ENCODE measurements at places on chromosomes 4 and X. TPM values are rescaled to one million over a fixed set of nuclear protein-coding genes. Genes with fewer than 3 reads are reported as not detected.

DNA sequence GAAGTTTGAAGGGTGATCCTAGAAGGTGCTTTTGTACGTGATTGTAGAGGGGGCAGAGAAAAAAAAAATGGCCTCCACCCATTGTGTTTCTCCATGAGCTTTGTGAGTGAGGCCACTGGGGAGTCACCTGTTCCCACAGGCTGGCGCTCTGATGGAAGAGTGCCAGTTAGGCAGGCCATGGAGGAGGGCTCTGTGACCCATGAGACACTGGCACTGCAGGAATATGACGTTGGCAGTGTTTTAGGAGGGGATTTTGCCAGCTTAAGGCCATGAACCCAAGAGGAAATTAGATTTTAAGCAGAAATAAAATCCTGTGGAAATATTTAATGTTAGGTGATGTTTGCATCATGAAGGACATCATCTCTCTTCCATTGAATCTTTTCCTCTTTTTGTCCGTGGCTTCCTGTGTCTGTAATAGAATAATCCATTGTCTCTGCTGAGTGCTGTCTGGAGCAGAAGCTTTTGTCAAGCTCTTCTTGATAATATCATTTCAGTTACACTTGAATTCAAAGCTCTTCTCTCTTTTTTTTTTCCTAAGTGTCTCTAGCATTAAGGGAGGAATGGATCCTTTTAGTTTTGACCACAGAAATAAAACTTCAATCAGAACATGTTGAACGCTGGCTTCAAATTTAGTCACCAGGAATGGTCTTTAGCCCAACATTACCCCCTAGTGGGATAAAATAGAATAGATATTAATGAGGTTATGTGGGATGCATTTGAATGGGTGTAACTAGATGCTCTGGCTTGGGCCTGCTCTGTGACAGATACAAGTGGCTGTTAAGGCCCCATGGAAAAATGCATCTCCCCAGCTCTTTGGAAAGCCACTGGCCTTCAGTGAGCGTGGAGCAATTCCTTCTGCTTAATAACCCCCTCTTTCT is 41.0 kb upstream of the UCP1 start:
- H3K4me3 ChIP-seq: no peak overlapping the region
- H3K27me3 ChIP-seq: no peaks in the 10 kb centered on the region
- H3K4me1 ChIP-seq: no peaks in the 10 kb centered on the region
- no peak overlapping the region for H3K27ac ChIP-seq
- no peaks in the 10 kb centered on the region for H3K36me3 ChIP-seq

- no peaks in the 10 kb centered on the region for H3K4me1 ChIP-seq
- no peak for DNase-seq
- no peaks in the 10 kb centered on the region for H3K27me3 ChIP-seq
- H3K4me3 ChIP-seq: no peak overlapping the region
Observed at GRCh38 chr4:858831-859451, 33.0 kb upstream of the CPLX1 start.

DNA sequence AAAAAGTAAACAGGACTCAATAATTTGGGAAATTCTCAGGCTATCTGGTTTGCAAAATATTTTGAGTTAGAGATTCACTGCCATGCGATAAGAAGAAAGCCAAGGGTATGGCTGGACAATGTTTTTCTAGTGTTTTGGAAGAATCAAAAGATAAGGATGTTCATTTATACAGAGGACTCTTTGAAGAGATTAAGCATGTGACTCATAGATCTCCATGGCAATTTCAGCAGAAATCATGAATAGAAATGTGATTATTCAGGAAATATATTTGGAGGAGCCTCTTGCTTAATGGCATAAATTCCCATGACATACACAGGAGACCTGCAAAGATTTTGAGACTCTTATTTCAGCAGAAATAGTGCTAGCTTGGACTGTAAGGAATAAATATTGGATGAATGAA is 16.7 kb upstream of the FRAS1 start:
- H3K36me3 ChIP-seq: no peaks in the 10 kb centered on the region
- H3K4me1 ChIP-seq: no peaks in the 10 kb centered on the region
- no peaks in the 10 kb centered on the region for H3K27me3 ChIP-seq

- H3K36me3 ChIP-seq: no peaks in the 10 kb centered on the region
- no peak overlapping the region for H3K27ac ChIP-seq
Observed at GRCh38 chrX:120768254-120768653, 107.4 kb downstream of the CT47B1 start.

DNA sequence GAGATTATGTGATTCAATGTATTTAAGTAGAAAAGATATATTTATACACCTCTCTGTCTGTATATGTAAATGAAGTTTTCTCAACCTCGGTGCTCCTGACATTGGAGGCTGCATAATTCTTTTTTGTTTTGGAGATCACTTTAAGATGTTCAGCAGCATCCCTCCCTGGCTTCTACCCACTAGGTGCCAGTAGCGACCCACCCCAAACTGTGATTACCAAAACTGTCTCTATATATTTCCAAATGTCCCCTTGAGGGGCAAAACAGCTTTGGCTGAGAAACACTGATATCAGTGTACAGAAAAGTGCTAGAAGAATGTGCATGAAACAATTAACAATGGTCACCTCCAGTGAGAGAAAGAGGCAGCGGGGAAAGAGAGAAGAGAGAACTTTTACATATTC is 51.2 kb downstream of the DCX start:
- H3K36me3 ChIP-seq: no peaks in the 10 kb centered on the region
- DNase-seq: no peak
- H3K27ac ChIP-seq: no peak overlapping the region
- H3K4me1 ChIP-seq: no peaks in the 10 kb centered on the region

DNA sequence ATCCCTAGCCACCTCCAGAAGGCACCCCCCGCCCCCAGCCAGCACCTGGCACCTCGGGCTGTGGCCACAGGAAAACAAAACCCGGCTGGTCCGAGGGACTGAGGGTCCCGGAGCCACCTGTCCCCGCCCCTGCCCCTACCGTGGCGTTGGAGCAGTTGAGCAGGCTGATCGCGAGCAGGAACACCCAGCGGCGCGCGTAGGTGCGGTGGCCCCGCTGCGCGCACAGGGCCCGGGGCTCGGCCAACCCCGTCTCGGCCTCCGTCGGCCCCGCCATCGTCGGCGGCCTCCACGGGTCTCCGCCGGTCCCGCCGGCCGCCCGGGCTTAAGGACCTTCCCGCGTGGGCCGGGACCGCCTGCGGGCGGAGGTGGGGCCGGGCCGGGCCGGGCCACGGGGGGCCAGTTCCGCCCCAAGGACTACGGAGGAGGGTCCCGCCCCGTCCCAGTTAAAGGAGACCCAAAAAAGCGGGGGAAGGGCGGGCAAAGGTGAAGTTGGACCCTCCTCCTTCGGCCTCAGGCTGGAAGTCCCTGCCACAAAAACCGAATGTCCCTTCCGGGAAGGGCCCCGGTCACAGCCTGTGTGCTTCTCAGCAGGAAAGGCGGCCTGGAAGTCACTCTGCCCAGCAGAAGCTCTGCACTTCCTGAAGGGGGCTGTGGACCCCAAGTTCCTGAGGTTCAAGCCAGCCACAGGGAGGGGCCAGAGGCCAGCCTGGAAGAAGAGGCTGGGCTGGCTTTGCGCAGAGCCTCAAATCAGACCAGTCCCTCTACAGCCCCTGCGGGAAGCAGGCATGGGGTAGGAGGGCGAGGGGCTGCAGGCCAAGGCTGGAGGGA is at the start of gene SLC49A3:
Gene SLC49A3 (minus strand): TSS at position 298 of the 828 bp plus-strand sequence. CDS start 24 bp downstream, at position 274.
- peaks cover 31% of the 10 kb centered on the region for H3K4me1 ChIP-seq
- DNase-seq: peak; percentile 53
- no peaks in the 10 kb centered on the region for H3K27me3 ChIP-seq

Gene TKTL2
- not detected for total RNA-seq

DNA sequence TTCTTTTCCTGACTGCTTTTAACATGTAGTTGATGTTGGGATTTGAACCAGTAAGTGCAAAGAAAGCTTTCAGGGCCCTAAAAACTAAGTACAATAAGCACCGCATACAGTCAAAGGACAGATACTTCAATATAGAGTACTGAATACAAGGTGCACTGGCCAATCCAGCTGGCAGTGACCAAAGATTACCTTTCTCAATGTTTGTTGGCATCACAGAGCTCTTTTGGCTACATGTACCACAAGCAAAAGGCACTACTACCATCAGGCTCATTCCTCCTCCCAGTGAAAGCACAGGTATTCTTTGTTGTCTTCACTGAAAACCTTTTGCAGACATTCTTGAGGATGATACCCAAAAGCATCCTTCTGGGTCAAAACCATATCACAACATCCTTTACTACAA is 65.2 kb upstream of the ZCCHC13 start:
- DNase-seq: no peak
- no peak overlapping the region for H3K27ac ChIP-seq
- no peaks in the 10 kb centered on the region for H3K36me3 ChIP-seq
- H3K4me1 ChIP-seq: no peaks in the 10 kb centered on the region
- H3K27me3 ChIP-seq: no peaks in the 10 kb centered on the region

Gene SH2D1A
- not detected for total RNA-seq

GRCh38 chrX:68833855-68834331 is 5.1 kb downstream of the EFNB1 start:
- no peaks in the 10 kb centered on the region for H3K4me1 ChIP-seq
- H3K4me3 ChIP-seq: no peak overlapping the region
- H3K36me3 ChIP-seq: no peaks in the 10 kb centered on the region
- no peak for DNase-seq
- H3K27ac ChIP-seq: no peak overlapping the region

GRCh38 chrX:17590892-17591740 is 146.2 kb upstream of the SCML1 start:
- H3K36me3 ChIP-seq: no peaks in the 10 kb centered on the region
- DNase-seq: peak; percentile 68
- H3K4me1 ChIP-seq: peaks cover 10% of the 10 kb centered on the region
- no peaks in the 10 kb centered on the region for H3K27me3 ChIP-seq
- no peak overlapping the region for H3K4me3 ChIP-seq
- H3K27ac ChIP-seq: no peak overlapping the region

Gene FMR1NB
- not detected for total RNA-seq

Gene DIPK2B
- 0.44 TPM for total RNA-seq

DNA sequence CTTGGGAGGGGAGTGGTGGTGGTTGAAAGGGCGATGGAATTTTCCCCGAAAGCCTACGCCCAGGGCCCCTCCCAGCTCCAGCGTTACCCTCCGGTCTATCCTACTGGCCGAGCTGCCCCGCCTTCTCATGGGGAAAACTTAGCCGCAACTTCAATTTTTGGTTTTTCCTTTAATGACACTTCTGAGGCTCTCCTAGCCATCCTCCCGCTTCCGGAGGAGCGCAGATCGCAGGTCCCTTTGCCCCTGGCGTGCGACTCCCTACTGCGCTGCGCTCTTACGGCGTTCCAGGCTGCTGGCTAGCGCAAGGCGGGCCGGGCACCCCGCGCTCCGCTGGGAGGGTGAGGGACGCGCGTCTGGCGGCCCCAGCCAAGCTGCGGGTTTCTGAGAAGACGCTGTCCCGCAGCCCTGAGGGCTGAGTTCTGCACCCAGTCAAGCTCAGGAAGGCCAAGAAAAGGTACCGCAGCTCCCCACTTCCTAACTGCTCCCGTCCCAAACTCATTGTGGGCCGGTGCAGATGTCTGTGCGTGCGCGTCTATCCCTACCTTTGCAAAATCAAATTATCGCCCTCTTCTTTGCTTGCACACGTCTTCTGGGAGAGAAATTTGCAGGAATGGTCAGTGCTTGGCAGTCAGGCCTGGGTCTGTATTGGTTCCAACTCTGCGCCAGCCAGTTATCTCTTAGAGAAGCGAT is 533 bp downstream of the IL15 start:
- peak overlapping the region; percentile 73 for H3K4me3 ChIP-seq
- no peaks in the 10 kb centered on the region for H3K36me3 ChIP-seq

- H3K4me1 ChIP-seq: no peaks in the 10 kb centered on the region
- H3K4me3 ChIP-seq: no peak overlapping the region
- H3K27me3 ChIP-seq: no peaks in the 10 kb centered on the region
- H3K36me3 ChIP-seq: no peaks in the 10 kb centered on the region
- DNase-seq: no peak
Observed at GRCh38 chr4:1570291-1571164, 113.6 kb downstream of the FAM53A start.

- no peak overlapping the region for H3K27ac ChIP-seq
- no peak for DNase-seq
- H3K4me1 ChIP-seq: no peaks in the 10 kb centered on the region
Observed at GRCh38 chr4:156672492-156673305, 298.9 kb downstream of the PDGFC start.

GRCh38 chr4:37620176-37620575 is 66.0 kb downstream of the RELL1 start:
- no peak overlapping the region for H3K27ac ChIP-seq
- H3K36me3 ChIP-seq: no peaks in the 10 kb centered on the region
- no peaks in the 10 kb centered on the region for H3K27me3 ChIP-seq
- H3K4me1 ChIP-seq: no peaks in the 10 kb centered on the region
- DNase-seq: no peak

DNA sequence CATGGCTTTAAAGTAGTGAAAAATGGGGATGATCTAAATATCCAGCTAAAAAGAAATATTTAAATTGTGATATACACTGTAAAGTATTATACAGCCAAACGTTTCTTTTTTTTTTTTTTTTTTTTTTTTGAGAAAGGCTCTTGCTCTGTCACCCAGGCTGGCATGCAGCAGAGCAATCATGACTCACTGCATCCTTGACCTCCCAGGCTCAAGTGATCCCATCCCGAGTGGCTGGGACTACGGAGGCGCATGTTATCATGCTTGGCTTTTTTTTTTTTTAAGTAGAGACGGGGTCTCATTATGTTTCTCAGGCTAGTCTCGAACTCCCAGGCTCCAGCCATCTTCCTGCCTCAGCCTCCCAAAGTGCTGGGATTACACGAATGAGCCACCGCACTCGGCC is 17.1 kb downstream of the SMIM14 start:
- DNase-seq: peak; percentile 52
- no peaks in the 10 kb centered on the region for H3K36me3 ChIP-seq
- H3K4me3 ChIP-seq: no peak overlapping the region
- peak overlapping the region; percentile 63 for H3K27ac ChIP-seq
- no peaks in the 10 kb centered on the region for H3K27me3 ChIP-seq
- peaks cover 24% of the 10 kb centered on the region for H3K4me1 ChIP-seq

Gene SUPT20HL2
- not detected for total RNA-seq

DNA sequence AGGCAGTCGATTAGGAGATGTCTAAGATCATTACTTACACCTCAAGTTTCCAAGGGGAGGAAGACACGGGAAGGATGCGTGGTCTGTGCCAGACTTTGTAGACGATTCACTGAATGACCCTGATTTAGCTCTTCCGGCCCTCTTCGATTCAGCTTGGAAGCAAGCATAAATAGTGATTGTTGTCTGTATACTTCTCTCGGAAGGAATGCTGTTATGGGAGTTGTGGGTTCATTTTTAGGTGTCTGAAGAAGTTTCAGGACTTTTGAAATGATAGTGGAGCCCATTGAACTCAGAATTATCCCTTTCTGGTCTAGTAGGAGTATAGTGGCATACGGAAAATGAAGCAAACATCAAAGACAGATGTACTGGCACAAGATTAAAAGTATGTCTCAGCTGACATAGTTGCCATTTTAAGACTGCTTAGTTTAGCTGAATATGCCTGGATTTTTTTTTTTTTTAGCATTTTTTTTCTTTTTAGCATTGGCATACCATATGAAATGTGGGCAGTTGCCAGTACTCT is 1.0 kb upstream of the ANKRD17 start:
- DNase-seq: peak; percentile 38
- no peaks in the 10 kb centered on the region for H3K36me3 ChIP-seq
- peak overlapping the region; percentile 97 for H3K27ac ChIP-seq
- H3K4me1 ChIP-seq: peaks cover 22% of the 10 kb centered on the region
- no peaks in the 10 kb centered on the region for H3K27me3 ChIP-seq
- peak overlapping the region; percentile 70 for H3K4me3 ChIP-seq

Data from hepatocyte (in vitro differentiated cells).